ENCODE measurements at places on chromosomes 4 and X.

DNA sequence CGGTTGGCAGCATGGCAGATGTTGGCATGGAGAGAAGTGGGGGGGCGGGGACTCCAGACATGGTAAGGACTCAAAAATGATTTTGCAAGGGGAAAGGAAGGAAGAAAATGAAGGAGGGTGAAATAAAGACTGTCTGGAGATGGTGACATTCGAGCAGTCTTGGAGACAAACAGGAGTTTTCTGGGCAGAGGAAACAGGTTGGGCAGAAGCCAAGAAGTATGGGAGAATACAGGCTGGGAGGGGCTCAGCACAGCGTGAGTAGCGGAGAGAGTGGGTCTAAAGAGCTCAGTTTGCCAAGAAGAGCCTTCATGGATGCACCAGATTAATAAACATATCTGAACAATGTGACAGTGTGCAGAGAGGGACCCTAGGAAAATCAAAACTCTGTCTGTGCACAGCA is 13.3 kb upstream of the CRMP1 start:
- no peak for DNase-seq

GRCh38 chr4:142402156-142402555 is 443.9 kb downstream of the INPP4B start:
- no peak for DNase-seq

DNA sequence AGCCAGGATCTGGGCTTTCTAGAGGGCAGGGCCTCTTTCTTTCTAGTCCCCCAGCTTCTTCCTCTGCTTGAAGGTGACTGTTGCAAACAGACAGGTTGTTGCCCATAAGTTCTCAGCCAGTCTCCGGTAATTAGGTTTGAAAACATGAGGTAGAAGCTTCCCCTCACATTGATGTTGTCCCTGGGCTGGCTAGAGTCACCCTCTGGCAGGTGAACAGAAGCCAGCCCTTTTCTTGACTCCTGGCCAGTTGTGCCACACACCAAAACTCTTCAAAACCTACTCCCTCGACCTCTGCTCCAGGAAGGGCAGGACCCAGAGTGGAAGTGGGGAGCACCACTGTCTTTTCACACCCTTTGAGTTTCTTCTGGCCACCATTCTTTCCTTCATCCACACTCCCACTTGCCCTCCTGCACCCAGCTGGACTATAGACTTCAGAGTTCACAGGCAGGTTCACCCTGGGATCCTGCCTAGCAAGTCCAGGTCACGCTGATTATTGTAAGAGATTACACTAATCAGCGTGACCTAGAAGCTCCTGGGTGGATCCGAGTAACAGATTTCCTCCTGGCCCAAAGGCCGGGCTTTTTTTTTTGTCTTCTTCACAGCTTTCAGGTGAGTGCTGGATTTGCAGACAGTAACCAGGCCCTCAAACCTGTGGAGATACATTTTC is 37.4 kb upstream of the ARHGAP6 start:
- DNase-seq, result no peak

GRCh38 chrX:139538907-139539790 is 8.6 kb downstream of the F9 start:
- DNase-seq, result no peak

DNA sequence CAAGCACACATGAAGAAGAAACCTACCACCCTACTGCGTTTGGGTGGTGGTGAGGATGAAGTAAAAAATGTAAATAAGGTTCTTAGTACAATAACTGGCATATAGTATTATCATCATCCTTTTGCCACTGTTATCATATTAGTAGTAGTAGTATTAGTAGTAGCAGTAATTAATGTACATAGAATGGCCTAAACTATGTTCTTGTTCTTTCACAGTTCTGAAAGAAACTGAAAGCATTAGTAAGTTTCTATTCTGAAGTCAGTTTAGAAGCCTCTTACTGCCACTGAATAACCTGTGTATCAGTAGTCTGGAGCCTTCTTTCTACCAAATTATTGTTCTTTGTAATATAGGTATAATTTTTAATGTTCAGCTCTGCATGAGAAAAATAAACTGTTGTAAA is 21.0 kb downstream of the COL4A6 start:
- no peak for DNase-seq

- no peak for DNase-seq
Observed at GRCh38 chrX:136275553-136275952, 24.4 kb upstream of the MAP7D3 start.
